ENCODE measurements at places on chromosomes 5 and 9. TPM values are rescaled to one million over a fixed set of nuclear protein-coding genes. Genes with fewer than 3 reads are reported as not detected.

The PCDHB12 gene
- total RNA-seq, result 1.4 TPM

The OR13C2 gene
- not detected for total RNA-seq

The CIZ1 gene
- 9.4 TPM for total RNA-seq

The HAVCR2 gene
- under 0.01 TPM for total RNA-seq

The NMUR2 gene
- total RNA-seq, result not detected

The MEF2C gene
- total RNA-seq, result 91.5 TPM

The MSX2 gene
- not detected for total RNA-seq

The LCN1 gene
- not detected for total RNA-seq

DNA sequence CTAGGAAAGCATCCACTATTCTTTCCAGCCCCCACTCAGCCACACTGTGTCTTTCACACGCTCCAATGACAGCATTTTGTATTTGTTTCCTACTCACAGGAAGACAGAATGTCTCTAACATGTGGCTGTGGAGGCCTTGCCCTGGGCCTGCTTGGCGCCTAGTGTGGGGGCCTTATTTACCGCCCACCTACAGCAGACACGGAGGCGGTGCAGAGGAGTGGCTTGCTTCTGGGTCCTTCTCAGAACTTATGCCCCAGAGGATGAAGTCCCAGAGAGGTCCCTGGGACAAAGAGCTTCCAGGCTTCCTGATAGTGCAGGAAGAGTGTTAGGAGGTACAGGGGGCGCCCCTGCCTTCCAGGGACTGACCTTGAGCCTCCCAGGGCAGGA lies 8.5 kb upstream of the MRNIP start:
- DNase-seq, result no peak

DNA sequence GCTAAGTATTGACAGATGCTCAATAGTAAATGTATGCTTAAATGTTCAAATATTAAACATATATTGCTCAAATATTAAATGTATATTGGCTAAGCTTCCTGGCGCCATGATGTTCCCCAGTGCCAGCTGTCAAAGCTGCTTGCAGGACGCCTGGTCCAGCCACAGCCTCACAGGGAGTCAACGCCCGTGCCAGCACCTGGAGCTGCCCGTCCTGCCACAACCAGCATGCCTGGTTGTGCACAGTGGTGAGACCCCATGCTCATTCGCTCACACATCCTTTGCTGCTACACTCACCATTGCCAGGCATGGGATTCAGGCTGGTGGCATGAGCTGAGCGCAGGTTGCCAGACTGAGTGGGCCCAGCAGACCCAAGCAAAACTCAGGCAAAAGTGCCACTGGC lies 926.9 kb upstream of the EDIL3 start:
- no peak for DNase-seq

- DNase-seq, result no peak
Measured at GRCh38 chr9:125323615-125324014, 62.0 kb downstream of the GAPVD1 start.

- DNase-seq, result no peak
Measured at GRCh38 chr9:75242426-75242825, 154.1 kb downstream of the OSTF1 start.

- DNase-seq, result no peak
Measured at GRCh38 chr9:105437704-105438103, 10.1 kb upstream of the FSD1L start.

DNA sequence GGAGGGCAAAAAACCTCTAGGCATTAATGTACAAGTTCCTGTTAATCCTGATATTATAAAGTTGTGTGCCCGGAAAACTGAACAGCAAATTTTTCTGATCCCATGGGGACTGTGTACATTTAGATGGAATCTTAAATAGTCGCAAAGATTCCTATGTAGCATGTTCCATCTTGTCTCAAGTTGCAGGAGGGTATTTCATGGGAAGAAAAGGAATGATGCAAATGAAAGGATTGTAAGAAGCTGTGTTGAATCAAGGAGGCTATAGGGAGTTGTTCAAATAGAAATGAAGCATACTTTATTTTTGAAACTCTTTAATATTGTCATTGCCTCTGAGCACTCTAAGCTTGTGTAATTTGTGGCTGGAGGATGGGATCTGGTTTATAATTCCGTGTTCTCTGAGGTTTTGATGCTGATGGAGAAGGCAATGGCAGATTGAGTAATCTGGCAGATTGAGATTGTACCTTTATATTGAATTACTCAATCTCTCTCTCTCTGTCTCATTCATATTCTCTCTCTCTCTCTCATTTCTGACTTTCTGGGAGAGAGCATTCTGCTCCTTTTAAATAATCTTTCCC lies 288.5 kb downstream of the OSTF1 start:
- no peak for DNase-seq

- peak; percentile 83 for DNase-seq
Measured at GRCh38 chr9:36470643-36471290, 70.7 kb upstream of the RNF38 start.

DNA sequence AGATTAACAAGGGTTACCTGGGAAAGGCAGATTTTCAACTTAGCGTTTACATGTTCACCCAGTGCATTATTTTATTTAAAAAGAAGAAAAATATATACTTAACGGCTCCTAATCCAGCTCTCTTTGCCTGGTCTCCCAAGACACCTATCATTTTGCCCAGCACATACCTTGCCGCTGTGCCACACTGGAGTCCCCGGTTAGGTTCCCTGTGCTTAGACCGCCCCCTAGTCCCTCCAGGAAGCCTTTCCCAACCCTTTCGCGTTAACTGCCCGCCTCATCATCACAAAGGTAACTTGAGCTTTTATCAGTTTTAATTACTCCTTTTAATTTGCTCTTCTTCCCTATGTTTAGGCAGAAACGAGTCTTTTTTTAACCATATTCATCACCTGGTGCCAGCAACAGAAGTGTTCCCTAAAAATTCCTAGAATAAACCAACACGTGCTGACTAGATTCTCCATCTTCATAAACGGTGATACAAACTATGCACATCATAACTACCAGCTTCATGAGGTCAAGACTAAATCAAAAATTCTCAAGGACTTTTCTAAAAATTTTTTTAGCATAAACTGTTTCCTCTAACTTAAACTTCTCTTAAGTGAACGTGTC lies 19.7 kb downstream of the DNAJA1 start:
- DNase-seq, result peak; percentile 56

GRCh38 chr5:113092683-113093082 lies 116.1 kb downstream of the DCP2 start:
- DNase-seq, result peak; percentile 14

- DNase-seq, result peak; percentile 64
Measured at GRCh38 chr5:163408311-163408923, 29.0 kb upstream of the CCNG1 start.
